HFFc6 (cell line): ENCODE measurements at places on chromosomes 6 and 20.

- DNase-seq: peak; percentile 67
Observed at GRCh38 chr6:88914895-88915598, 48.4 kb downstream of the RNGTT start.

GRCh38 chr6:157546321-157546720 is 165.3 kb downstream of the ZDHHC14 start:
- no peak for DNase-seq

- no peak for DNase-seq
Observed at GRCh38 chr6:23499549-23499948, 626.5 kb upstream of the NRSN1 start.

GRCh38 chr20:2285193-2285592 is 10.6 kb upstream of the TGM3 start:
- DNase-seq: no peak

DNA sequence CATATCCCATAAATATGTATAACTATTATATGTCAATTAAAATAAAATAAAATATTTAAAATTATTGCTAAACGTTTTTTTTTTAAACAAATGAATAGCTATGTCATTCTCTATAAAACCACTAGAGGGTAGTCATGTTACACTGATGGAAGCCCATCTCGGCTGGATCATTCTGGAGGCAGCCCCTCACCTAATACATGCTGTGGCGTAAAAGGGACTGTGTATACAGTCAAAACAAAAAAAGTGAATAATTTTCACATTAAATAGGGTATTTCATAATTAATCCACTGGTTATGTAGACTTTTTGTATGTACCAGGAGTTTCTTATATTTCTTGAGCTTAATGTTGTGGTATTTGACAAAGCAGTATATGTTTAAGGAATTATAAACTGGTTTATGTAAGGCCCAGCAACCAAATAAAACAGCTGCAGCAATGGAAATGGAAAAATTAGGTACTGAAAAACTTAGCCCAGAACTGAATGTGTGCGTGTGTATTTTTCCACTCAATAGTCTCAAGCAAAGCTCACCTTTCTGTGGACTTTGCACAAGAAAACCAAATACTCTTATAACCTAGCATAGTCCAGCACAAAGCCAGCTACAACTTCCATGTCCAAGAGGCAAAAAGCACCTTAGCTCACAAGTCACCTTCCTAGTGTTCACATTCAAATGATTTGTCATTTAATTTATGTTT is 81.7 kb downstream of the COL9A1 start:
- DNase-seq: no peak

GRCh38 chr6:119960456-119960855 is 610.9 kb upstream of the MAN1A1 start:
- DNase-seq: no peak

DNA sequence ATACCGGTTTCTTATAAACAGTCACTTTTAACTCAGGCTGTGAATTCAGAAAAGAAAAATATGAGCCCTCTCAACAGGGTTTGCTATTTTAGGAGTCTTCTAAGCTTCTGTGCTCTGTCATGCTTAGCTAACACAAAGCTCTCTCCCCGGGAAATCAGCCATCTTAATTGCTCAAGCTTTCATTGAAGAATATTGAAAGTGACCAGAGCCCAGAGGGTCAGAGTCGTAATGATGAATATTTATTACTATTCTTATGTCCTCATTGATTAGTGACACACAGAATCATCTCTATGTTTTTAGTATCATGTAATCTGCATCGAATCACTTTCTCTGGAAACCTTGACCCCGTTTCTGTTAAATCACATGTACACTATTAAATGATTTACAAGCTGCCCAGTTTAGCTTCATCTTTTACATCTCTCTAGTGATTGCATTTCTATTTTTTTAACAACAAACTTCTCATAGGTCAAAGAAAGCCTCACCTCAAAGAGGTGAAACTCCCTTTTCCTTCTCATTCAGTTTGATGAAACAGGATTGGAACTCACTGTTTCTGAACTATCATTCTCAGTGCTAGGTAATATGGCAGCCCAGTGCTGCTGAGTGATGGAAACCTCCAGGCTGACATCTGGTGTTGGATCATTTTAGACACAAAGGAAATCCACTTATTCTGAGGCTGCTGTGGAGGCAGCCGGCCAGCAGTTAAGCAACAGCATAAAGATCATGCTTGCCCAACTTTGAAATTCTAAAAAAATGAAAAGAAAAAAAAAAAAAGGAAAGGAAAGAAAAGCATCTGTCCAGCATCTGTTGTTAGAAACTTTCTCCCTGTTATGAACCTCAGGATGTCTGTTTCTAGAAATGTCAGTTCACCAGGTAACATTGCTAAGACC is 96.3 kb downstream of the RFPL4B start:
- peak; percentile 16 for DNase-seq

DNA sequence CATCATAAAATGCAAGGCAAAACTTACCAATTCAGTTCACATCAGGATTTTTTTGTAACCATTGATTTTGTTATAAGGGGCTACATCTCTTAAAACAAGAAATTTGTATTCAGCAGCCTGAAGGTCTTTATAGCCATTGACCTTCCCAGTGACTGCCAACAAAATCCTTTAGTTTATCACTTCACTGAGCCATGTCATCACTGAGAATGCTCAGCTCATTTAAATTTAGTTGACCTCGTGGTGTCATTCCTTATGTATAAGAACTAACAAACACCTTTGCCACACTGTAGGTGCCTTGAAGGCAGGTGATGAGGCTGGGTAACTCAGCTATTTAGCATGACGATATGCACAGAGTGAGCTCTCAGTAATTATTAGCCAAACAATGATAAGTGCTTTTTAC is 77.7 kb downstream of the GRM1 start:
- DNase-seq: no peak

DNA sequence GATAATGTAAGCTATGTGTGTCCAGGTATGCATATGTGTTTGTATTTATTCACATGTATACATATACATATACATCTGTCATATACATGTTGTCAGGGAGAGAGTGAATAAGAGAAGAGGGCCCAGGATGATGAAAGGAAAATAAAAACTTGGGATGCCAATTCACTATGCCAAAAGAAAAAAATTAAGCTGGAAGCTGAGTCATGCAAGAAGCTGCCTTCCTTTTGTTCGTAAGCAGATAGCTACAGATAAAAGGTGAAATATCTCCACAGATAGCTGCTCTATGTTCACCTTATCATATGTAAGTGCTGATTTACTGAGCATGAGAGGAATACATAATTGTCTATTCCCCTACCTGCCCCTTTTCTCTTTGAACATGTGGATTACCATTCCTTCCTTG is 579.9 kb downstream of the EPM2A start:
- no peak for DNase-seq

DNA sequence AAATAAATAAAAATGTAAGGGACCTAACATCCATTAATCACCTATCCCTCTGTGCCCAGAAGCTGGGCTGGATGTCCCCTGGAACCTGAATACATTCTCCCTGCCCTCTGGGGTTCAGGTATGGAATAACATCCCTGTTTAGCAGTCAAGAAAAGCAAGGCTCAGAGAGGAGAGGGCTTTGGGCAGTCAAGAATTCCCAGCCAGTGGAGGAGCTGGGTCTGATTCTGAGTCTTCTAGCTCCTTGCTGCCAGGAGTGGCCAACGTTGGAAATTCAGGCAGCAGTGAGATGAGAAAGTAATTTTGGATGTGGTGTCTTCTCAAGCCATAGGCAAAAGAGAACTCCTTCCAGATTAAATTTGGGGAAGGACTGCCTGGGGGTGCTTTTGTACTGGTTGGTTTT is 42.6 kb upstream of the ZNFX1 start:
- DNase-seq: peak; percentile 42

GRCh38 chr20:41145821-41146620 is 8.7 kb downstream of the PLCG1 start:
- no peak for DNase-seq

GRCh38 chr6:140581601-140582000 is 1207.2 kb upstream of the CITED2 start:
- DNase-seq: no peak

DNA sequence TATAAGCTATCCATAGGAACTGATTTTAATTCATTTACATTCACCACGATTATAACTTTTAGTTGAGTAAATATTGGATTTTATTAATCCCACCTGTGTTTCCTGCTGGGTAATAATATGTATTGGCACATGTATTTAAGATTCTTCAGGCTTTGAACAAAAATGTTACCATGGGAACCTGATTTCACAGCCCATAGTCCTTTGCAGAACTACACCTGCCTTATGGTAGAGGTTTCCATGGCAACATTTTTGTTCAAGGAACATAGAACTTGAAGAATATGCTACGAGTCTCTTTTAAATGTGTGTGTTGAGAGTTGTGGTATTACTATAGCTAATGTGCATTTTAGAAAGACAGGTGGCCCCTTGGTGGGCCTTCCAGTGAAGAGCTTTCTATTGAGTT is 317.4 kb downstream of the SAMD5 start:
- no peak for DNase-seq

- DNase-seq: peak; percentile 91
Observed at GRCh38 chr6:156780102-156780641, 3.0 kb downstream of the ARID1B start.

- no peak for DNase-seq
Observed at GRCh38 chr6:32151181-32151862, 417 bp downstream of the PRRT1 start.

GRCh38 chr6:3825851-3826581 is 23.2 kb upstream of the FAM50B start:
- peak; percentile 99 for DNase-seq

GRCh38 chr20:51570739-51571459 is 28.4 kb upstream of the NFATC2 start:
- no peak for DNase-seq

DNA sequence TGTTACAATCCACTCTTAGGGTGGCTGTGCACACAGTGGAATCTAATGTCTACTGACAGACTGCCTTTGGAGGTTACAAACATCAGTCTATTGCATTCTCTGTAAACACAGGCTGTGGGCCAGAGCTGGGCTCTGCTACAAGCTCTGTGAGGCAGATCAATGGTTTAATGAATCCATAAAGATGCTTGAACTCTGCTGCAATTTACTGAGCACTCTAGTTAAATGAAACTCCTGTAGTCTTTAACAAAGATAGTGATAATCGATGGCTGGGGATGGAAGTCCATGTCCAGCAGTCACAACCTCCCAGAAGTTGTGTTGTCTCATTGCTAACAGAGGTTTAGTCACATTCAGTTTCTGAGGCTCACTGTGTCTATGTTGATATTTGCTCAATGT is 50.5 kb downstream of the SOBP start:
- DNase-seq: no peak

DNA sequence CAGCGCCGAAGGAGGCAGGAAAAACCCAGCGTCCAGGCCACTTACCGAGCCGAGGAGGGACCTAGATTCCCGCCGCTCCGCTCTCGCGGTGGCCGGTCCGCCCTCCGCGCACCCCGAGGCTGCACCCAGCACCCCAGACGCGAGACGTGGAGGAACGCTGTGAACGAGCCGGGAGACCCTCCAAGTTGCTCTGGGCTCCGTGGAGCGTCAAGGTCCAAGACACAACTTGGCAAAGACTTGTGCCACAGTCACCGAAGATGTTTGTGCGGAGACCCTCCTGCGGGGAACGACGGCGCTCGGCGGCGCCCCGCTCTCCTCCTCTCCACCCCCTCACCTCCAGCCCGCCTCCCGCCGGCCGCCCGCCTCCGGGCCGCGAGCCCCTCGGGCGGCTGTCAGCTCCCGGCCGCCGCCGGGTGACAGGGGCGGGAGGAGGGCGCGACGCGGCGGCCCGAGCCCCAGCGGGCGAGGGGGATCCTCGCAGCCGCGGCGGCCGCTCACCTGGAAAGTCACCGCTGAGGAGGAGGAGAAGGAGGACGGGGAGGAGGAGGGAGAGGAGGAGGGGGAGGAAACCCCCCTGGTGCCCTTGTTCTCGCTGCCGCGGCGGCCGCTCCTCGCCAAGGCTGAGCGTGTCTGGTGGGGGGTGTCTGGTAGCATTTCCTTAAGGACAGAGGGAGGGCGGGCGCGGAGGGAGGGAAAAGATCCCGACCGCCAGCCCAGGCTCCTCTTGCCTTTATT is 637 bp upstream of the HIVEP2 start:
- DNase-seq: peak; percentile 52

- DNase-seq: no peak
Observed at GRCh38 chr20:51480507-51481270, 61.8 kb downstream of the NFATC2 start.

DNA sequence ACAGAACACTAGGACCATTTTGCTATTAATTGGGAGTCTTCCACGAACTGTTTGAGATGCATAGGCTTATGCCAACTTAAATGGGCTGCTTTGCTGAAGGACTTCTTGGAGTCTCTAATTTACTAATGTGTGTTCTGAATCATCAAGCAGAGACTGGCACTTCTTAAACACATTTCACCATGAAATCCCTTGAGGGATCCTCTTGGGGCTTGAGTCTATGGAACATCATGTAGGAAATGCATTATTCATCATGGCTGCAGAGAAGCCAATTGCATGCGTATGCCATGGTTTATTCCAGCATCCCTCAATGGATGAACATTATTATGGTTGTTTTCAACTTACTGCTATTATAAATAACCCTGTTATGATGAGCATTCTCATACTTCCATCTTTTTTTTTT is 73.4 kb downstream of the FGD2 start:
- no peak for DNase-seq

DNA sequence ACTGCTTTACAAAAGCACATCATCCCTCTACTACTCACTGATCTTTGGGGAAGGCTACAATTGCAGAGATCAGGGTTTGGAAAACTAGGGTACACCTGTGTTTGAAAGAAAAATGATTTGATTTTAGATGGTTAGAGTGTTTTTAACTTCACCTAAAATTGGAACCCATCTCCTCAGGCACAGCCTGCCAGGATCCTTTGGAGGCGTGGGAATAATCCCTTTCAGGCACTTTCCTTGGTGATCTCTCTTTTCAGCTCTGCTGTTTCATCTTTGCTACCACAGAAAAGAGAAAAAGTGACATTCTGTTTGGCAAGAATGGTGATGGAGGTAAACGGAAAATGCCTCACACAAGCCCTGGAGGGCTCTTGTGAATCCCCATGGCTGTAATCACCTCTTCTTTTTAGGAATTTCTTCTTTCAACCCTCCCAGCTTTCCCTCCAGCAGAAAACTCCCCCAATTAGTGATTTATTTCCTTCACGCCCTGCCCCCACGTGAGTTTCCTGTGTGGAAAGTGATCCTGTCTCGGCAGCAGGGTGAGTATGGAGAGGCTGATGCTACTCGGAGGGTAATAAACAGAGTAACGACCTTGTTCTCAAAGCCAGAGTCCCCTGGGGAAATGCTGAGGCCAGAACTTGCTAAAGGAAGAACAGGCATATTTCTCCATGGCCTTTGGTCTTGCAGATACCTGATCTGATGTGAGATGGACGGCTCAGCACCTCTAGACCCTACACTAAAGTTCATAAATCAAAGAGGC is 9.2 kb downstream of the KCNG1 start:
- DNase-seq: no peak
